ENCODE measurements at places on chromosomes 11 and 22. TPM values are rescaled to one million over a fixed set of nuclear protein-coding genes. Genes with fewer than 3 reads are reported as not detected.

DNA sequence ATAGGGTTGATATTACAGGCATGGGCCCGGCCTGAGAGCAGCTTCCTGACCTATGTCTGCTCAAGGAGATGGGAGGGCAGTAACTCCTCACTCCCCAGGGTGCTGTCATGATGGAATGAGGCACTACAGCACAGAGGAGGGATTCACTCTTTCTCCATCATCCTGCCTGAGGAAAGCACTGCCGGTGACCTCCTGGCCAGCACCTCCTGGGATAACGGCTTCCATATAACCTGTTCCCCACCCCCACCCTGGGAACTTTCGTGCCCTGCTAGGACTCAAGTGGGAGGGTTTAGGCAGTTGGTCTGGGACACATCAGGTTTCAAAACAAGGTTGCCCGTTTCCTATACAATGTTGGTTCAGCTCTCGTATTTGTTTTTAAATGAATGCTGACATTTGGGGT is 42.7 kb upstream of the MN1 start:
- H3K27me3 ChIP-seq: no peaks in the 10 kb centered on the region
- DNase-seq: no peak
- no peaks in the 10 kb centered on the region for H3K36me3 ChIP-seq
- peaks cover 9% of the 10 kb centered on the region for H3K4me1 ChIP-seq
- H3K4me3 ChIP-seq: no peak overlapping the region

GRCh38 chr11:16111690-16112089 is 244.7 kb downstream of the SOX6 start:
- H3K27me3 ChIP-seq: no peaks in the 10 kb centered on the region
- peak; percentile 35 for DNase-seq
- no peaks in the 10 kb centered on the region for H3K36me3 ChIP-seq
- H3K27ac ChIP-seq: no peak overlapping the region
- peaks cover 21% of the 10 kb centered on the region for H3K4me1 ChIP-seq
- H3K4me3 ChIP-seq: no peak overlapping the region

DNA sequence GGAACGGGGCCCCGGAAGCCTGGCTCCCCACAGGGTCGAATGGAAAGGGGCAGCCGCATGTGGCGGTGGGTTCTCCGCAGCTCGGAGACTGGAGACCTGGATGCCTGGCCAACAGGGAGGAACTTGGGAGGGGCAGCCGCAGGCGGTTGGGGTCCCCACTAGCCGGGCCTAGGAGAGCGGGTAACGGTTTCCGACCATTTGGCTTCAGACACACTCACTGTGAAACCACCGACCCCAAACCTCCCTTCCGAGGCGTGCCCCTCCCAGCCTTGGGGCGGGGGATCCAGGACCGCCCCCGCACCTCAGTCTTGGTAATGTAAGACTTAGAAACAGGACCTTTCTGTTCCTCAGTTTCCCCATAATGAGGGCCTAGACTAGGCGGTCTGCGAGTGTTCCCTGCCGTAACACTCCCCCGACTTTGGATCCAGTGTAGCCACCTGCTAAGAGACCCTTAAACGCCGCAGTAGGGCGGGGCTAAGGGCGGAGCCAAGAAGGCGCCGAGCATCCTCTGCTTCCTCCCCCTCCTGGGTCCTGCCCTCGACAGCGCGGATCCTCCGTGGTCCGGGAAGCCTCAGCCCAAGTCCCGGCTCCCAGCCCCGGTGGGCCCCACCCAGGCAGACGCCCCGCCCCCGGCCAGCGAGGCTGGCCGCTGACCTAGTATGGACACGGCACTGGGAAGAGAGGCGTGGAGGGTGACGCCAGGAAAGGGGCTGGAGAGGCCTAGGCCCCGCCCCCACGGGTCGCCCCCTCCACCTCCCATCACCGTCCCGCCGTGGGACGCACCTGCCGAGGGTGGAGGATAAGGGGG is 1.8 kb upstream of the RASGRP2 start:
- no peak overlapping the region for H3K27ac ChIP-seq
- peaks cover 14% of the 10 kb centered on the region for H3K4me1 ChIP-seq

DNA sequence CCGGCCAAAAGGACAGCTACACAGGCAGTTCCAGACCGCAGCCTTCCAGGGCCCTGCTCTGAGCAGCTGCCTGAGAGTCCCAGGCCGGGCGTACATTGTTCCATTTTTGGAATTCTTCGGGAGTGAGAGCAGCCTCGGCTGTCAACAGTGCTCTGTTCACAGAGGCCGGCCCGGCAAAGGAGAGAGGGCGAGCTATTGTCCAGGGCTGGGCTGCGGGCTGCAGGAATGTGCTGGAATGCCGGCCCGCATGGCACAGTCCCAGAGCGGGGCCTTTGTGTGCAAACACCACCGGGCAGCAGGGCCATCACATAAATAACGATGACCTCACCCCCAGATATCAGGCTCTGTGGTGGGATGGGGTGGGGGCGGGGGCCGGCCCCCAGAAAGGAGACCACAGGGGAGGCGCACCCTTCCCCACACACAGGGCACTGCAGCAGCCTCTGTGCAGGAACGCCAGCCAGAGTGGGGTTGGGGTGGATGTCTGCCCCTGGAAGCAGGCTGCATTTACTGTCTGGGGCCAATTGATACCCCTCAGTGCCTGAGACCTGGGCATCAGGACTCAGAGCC is 15.8 kb downstream of the LINC01488 start:
- peak; percentile 49 for DNase-seq
- H3K4me3 ChIP-seq: no peak overlapping the region
- H3K4me1 ChIP-seq: no peaks in the 10 kb centered on the region
- H3K27me3 ChIP-seq: no peaks in the 10 kb centered on the region

- H3K4me3 ChIP-seq: no peak overlapping the region
- no peaks in the 10 kb centered on the region for H3K4me1 ChIP-seq
- no peak for DNase-seq
- peaks cover 4% of the 10 kb centered on the region for H3K36me3 ChIP-seq
- no peaks in the 10 kb centered on the region for H3K27me3 ChIP-seq
- no peak overlapping the region for H3K27ac ChIP-seq
Measured at GRCh38 chr11:35740061-35740799, 77.7 kb downstream of the TRIM44 start.

DNA sequence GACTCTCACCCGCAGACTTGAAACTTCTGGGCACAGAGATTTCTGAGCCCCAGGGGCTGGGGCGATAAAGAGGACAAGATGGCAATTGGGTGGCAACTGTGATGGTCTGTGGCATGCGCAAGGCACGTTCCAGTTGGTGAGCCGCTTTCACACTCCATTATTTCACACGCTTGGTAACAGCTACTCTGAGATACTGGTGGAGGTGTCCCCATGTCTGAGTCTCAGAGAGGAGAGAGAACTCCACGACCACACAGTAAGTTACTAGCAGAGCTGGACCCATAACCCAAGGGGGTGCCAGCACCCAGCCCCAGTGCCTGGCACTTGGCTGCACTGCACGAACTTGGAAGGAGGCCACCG is 6.0 kb upstream of the KCNJ4 start:
- peaks cover 78% of the 10 kb centered on the region for H3K27me3 ChIP-seq
- H3K27ac ChIP-seq: no peak overlapping the region
- DNase-seq: no peak
- peak overlapping the region; percentile 51 for H3K4me3 ChIP-seq
- H3K4me1 ChIP-seq: peaks cover 11% of the 10 kb centered on the region

DNA sequence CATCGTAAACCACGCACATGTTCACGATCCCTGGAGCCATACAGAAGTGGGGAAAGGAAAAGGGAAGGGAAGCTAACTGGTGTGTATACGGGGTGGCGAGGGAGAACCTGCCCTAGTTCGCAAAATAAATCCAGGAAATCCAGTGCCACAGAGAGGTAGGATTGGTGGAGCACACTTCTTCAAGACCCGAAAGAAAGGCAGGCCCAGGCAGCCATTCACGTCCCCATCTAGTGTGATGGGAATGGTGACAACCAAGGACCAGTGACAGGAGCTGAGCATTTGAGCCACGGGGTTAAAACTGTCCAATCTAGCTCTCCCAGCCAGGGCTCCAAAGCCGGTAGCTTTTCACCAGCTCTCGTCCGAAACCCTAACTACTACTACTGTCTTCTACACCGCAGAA is 53.7 kb downstream of the IGSF9B start:
- H3K4me1 ChIP-seq: peaks cover 4% of the 10 kb centered on the region
- no peaks in the 10 kb centered on the region for H3K27me3 ChIP-seq
- H3K27ac ChIP-seq: no peak overlapping the region
- H3K36me3 ChIP-seq: no peaks in the 10 kb centered on the region
- H3K4me3 ChIP-seq: no peak overlapping the region

GRCh38 chr11:103295704-103296103 is 186.5 kb downstream of the DYNC2H1 start:
- H3K27ac ChIP-seq: no peak overlapping the region
- H3K4me3 ChIP-seq: no peak overlapping the region
- H3K4me1 ChIP-seq: no peaks in the 10 kb centered on the region

DNA sequence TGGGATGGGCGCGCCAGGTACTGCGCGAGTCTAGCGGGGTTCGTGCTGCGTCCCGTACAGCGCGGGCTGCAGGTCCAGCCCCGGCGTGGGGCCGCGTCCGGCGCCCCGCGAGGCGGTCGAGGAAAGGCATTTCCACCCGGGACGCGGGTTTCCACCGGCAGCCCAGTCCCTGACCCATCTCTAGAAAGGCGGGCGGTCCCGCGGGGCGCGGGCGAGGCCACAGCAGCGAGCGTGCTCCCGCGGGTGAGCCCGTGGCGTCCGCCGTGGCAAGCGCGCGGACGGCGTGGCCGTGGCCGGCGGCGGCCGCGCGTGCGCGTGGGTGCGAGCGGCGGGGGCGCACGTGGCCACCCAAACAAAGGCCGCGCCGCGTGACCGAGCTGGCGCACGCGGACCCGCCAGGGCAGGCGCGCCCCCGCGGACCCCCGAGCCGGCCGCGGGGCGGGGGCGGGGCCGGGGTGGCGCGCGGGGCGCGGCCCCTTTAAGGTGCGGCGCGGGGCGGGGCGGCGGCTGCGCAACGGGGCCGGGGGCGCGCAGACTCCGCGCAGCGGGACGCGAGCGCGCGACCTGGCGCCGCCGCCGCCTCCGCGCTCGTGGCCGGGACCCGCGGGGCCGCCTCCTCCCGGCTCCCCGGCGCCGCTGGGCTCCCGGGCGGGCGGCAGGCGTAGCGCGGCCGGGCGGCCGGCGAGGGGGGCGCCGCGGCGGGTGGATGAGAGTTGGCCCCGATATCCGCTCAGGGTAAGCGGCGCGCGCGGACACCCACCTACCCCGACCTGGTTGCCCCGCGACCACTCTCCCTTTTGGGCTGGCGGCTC is 39.3 kb upstream of the CELSR1 start:
- peak overlapping the region; percentile 67 for H3K4me3 ChIP-seq
- peaks cover 12% of the 10 kb centered on the region for H3K27me3 ChIP-seq
- no peak overlapping the region for H3K27ac ChIP-seq
- H3K4me1 ChIP-seq: peaks cover 11% of the 10 kb centered on the region

GRCh38 chr11:126193038-126193478 is 18.4 kb downstream of the RPUSD4 start:
- no peaks in the 10 kb centered on the region for H3K4me1 ChIP-seq
- H3K4me3 ChIP-seq: no peak overlapping the region

- no peaks in the 10 kb centered on the region for H3K4me1 ChIP-seq
Measured at GRCh38 chr11:130202009-130202817, 42.6 kb downstream of the ST14 start.

DNA sequence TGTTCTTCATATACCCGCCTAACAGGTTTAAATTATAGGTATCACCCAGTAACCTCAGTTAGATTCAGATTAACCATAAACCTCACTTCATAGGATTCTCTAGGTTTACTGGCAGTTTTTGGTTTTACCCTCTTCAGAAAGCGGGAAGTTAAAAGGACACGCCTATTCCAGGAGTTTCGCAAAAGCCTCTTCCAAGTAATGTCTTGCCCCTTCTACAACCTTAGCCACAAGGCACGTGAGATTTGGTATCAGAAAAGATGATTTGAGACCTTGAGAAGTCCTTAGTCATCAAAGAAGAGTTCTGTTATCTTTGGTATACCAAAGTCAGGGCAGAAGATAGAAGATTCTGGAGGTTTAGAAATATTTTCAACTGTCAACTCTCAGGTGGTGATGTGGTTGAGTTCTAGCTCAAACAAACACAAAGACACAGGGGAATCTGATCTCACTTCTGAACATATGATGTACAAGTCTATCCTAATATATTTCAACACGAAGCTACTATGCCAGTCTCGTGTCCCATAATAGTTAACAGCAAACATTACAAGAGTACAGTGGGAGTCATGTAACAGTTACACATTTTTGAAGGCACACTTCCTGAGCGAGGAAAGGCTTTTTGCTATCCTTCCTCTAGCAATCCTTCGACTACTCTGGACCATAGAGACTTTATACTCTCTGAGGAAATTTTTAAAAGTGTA is 103.5 kb downstream of the USP35 start:
- H3K27me3 ChIP-seq: no peaks in the 10 kb centered on the region
- H3K4me1 ChIP-seq: no peaks in the 10 kb centered on the region
- DNase-seq: no peak
- no peaks in the 10 kb centered on the region for H3K36me3 ChIP-seq

DNA sequence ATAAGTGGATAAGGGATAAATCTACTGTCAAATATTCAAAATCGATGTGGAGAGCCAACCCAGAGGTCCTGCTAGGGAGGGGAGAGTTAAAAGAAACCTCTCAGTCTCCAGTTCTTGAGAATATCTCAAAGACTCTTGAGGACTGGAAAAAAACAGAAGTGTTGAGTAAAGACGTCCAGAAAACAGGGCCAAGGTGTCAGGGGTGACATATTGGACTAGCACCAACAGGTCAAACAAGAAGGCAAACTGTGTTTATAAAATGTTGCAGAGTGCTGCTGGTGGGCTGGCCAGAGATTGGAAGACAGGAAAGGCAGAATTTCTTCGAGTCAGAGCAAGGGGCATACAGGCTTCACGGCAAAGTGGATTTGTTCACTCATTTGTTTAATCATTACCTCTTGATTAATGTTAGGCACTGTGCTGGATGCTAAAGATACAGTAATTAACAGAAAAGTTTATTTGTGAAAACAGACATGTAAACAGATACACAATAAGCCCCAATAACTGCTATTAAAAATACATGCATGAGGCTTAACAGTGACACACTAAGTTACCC is 33.7 kb upstream of the SMPD1 start:
- H3K27ac ChIP-seq: no peak overlapping the region
- no peaks in the 10 kb centered on the region for H3K36me3 ChIP-seq
- no peak overlapping the region for H3K4me3 ChIP-seq
- no peaks in the 10 kb centered on the region for H3K4me1 ChIP-seq
- DNase-seq: no peak

DNA sequence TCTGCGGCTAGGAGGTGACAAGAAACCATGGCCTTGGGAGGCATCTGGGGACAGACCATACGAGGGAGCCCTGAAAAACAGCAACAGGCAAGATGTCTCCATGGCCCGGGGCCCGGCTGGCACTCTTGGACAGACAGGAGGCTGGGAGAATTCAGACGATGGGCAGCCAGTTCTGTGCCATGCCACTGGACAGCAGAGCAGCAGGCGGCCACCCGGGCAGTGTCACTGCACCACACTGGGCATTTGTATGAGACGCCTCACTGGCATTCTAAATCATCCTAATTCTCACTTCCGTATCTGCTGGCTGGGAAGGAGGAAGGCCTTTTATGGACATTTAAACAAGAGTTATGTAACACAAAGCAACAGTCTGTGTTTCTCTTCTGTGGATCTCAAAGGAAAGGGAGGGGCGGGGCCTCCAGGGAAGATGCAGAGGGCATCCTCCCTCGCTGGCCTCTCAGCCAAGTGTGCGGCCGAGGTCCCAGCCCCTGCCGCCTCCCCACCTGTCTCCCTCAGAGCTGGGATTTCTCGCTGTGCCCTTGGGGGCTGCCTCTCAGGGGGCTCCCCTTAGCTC is 350.3 kb downstream of the SHANK2 start:
- H3K4me1 ChIP-seq: no peaks in the 10 kb centered on the region
- DNase-seq: no peak
- H3K27ac ChIP-seq: no peak overlapping the region
- no peaks in the 10 kb centered on the region for H3K36me3 ChIP-seq
- H3K27me3 ChIP-seq: no peaks in the 10 kb centered on the region

Gene F2
- not detected for total RNA-seq

Gene SVIP
- total RNA-seq: 5.4 TPM

Gene BIRC3
- not detected for total RNA-seq

Gene DAGLA
- total RNA-seq: 1.3 TPM

Gene NAALADL1
- total RNA-seq: 13.7 TPM

Gene PPP1CA
- total RNA-seq: 227 TPM

Gene PAFAH1B2
- total RNA-seq: 143 TPM

Gene OR4C12
- total RNA-seq: not detected

Gene P4HA3
- not detected for total RNA-seq

Gene BBOX1
- not detected for total RNA-seq
